Camera-type eye (tissue), 1 donor: ENCODE measurements at places on chromosomes 2 and 18. TPM values are rescaled to one million over a fixed set of nuclear protein-coding genes. Genes with fewer than 3 reads are reported as not detected.

The BOLL gene
- total RNA-seq, result 0.27 TPM

The FSHR gene
- not detected for total RNA-seq

The IL36RN gene
- total RNA-seq, result 0.22 TPM

The ASXL2 gene
- total RNA-seq, result 18.3 TPM

The CAVIN2 gene
- total RNA-seq, result 39.8 TPM

The METAP1D gene
- total RNA-seq, result 23.1 TPM

The IHH gene
- total RNA-seq, result 3.8 TPM

The AGAP1 gene
- total RNA-seq, result 117 TPM

The TNFAIP6 gene
- total RNA-seq, result 7.2 TPM

The CDH2 gene
- total RNA-seq, result 225 TPM

The TFPI gene
- 41.9 TPM for total RNA-seq

The FASTKD1 gene
- total RNA-seq, result 51.5 TPM

The TOGARAM2 gene
- total RNA-seq, result 0.55 TPM

The PROKR1 gene
- total RNA-seq, result 3.1 TPM

The HAAO gene
- 28.8 TPM for total RNA-seq

The SLC11A1 gene
- total RNA-seq, result 7.8 TPM

The SERPINB3 gene
- not detected for total RNA-seq

The MRPL44 gene
- total RNA-seq, result 49.7 TPM
